Suppressor macrophage (primary cell): ENCODE measurements at places on chromosomes 7 and 10.

GRCh38 chr7:131501930-131502685 is 54.3 kb downstream of the PODXL start:
- no peak for DNase-seq

GRCh38 chr10:118986815-118987790 is 42.4 kb upstream of the NANOS1 start:
- DNase-seq, result no peak

DNA sequence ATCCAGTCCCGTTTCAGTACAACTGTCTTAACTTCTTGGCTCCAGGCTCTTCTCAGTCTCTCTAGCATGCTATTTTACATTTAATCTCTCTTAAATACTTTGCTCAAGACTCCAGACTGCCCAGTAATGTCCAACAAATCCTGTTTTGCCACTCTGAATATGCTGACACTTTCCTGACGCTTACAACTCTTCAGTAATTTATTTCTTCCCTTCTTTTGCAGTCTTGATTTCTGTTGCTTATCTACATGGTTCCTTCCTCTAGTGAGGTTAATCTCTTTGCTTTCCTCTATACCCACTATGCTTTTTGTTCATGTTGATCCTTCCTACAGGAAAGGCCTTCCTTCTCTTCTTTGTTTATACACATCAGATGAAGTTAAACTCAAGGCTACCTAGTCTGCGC is 23.7 kb downstream of the UMAD1 start:
- no peak for DNase-seq

DNA sequence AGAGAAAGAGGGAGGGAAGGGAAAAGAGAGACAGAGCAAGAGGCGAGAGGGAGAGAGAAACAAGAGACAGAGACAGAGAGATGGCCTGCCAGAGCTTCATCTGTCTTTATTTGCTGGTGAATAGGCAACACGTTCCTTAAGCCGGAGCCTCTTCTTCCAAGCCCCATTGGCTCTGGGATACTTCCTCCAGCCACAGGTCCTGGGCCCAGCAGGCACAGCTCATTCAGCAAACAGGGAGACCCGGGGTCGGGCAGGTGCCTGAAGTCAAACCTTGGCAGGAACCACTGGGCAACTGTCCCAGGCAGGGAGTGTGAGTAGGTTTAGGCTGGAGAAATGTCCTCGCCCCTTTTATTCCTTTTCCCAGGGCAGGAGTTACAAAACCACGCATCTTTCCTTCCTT is 68.2 kb downstream of the MYL10 start:
- DNase-seq, result no peak

GRCh38 chr10:5512881-5513612 is 11.7 kb upstream of the CALML3 start:
- DNase-seq, result no peak

DNA sequence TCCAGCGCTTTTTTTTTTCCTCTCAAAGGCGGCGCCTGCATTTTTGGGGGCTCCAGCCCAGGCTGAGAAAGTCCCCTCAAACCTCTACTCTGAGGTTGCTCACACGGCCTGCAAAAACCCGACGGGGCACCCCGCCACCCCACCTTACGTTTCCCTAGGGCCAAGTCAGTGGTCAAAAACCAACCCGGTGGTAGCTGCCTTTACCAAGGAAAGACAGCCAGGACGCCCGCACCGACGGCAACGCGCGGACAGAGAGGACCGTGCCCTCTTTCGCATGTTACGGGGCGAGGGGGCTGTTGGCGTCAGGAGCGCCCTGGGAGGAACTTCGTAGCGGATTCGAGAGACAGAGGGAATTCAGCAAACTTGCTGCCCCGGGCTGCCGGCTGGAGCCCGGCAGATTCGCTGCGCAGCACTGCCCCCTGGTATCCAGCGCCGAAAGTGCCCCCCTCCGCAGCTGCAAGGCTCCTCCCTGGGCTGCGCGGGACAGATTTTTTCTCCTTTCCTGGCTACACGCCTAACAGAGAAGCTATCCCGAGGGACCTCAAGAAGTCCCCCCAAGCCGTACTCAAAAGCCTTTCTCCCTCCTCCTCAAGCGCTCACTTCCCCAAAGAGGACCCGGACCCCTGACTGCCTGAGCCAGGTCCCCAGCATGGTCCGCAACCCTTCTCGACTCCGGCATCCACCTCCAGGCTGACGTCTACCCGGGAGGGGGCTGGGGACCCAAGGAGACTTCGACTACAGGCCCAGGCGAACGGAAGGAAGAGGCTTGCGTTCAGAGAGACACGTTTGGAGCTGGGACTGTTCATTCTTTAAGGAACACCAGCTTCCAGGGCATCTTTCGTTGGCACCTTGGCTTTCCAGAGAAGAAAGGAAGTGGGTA is 27.7 kb upstream of the VAX1 start:
- peak; percentile 86 for DNase-seq

- peak; percentile 29 for DNase-seq
Measured at GRCh38 chr7:151115121-151115835, 29.0 kb downstream of the AGAP3 start.

DNA sequence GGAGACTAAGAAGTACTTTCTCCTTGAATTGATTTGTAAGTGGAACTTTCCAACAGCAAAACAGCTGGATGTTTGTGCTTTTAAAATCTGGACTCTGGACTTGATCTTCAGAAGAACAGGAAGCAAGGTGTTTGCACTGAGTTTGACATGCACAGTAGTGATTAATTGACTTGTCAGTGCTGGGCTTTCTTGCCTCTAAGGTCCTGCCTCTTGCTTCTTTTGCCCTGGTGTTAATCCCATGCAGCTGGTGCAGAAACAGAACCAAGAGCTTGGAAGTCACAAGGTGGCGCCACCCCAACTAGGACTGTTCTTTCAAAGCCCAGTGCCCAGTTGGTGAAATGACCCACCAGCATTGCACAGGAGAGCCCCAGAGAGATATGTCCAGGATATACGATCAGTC is 66.8 kb upstream of the SEPHS1 start:
- no peak for DNase-seq

DNA sequence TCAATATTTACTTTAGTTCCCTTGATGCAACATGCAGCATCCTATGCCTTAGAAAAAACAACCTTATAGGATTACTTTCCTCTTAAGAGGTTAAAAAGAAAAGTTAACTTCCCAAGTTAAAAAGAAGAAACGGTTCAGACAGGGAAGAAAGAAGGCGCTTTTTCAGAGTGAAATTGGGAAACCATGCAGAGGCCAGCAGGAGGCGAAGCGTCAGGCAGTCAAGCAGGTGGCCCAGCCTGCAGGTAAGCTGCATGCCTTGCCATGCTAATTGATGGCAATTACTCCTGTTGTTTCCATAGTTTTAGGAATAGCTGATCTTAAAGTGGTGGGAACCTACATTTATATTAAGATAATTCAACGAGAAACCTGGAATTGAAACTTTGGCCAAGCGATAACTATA is 302.6 kb upstream of the SP4 start:
- no peak for DNase-seq

DNA sequence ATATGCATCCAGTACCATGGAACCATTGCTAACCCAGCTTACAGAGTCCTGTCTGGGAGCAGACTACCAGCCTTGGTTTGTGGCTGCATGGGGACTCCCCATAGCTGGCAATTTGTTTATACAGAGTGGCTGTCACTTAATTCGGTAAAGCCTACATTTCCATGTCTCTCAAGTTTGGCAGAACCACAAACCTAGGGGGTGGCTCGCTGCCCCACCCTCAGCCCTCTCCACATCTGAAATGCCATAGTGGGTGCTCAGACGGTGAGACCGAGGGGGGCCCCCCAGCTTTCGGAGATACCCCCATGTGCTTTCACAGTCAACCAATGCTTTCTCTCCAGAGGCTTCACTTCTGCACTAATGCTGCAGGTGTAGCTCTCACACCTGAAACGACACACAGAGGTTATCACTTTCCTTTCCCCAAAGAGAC is 75.5 kb upstream of the KAT6B start:
- DNase-seq, result no peak

DNA sequence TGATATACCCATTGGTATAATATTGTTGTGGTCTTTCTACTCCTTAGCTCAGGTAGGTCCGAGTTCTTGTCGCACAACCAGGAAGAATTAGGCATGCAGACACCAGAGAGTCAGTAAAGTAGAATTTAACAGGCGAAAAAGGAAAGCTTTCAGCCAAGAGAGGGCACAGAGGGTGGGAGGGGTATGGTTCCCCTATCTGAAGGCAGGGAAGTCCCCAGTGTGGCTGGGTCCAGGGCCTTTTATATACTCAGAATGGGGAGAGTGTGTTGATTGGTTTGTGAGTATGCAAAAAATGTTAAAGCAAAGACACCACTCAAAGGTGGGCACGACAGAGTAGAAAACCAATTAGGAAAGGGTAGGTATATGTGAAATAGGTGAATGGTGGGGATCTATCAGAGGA is 53.9 kb downstream of the IMMP2L start:
- no peak for DNase-seq
